ENCODE measurements at places on chromosomes 12 and 14. TPM values are rescaled to one million over a fixed set of nuclear protein-coding genes. Genes with fewer than 3 reads are reported as not detected.

GRCh38 chr12:4914720-4915119, 5.0 kb downstream of the KCNA1 start:
- no peak for DNase-seq

GRCh38 chr12:110636516-110636915, 22.6 kb downstream of the TCTN1 start:
- DNase-seq = no peak

DNA sequence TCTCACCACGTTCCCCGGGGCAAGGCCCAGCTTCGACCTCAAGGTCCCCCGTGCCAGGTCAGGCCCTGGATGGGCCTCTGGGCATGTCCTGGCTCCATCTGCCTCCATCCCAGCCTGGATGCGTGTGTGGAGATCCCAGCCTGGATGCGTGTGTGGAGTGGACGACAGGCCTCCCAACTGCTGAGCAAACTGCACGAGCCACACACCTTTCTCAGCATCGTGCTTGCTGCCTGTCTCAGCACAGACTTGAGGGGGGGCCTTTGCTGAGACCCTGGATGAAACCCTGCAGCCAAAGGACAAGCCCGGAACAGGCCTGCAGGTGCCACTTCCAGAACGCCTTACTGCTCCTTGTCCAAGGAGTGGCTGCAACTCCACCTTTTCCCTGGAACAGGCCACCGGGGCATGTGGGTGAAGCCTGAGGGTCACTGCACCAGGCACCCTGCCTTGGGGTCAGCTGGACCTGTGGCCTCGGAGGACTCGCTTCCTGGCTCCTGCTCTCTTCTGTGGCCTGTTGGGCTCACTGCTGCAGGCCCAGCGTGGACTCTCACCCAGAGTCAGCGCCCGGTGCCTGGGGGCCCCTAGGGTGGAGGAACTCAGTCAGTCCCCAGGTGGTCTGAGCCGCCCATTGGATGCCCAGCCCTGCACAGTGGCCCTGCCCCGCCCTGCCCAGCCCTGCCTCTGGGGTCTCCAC, 176.0 kb downstream of the KIF26A start:
- no peak for DNase-seq

DNA sequence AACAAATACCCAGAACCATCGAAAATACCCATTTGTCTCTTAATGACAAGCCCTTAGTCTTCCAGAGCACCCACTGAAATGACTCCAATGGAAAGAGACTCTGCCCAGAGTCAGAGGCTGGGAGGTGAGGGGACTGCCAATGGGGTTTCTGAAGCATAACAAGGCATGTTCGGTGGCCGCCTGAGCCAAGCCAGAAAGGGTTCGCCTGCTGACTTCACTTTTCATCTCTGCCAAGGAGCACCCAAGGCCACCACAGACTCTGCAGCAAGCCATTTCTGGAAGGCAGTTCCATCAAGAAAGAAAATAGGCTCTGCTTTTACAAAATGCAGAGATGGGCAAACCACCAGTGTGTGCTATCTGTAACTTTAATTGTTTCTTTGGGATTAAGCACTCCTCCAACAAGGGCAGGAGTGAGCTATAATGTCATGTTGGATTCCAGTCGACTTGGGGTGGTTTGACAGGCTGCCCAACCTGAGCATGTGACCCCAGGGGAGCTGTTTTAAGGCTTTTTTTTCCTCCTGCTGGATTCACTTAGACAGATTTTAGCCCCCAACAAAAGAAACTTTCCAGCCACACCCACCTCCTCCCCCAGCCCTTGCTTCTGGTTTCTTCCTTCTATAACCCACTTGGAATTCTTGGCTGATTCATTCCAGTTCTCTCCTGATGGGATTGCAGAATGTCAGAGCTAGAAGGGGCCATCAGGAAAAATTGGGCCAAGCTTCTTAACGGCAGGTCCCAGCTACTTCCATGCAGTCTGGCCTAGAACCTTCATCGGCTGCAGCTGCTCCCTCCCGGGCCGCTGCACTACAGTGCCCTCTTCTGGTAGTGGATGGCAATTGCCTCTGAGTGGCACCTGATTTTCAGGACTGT, 24.1 kb downstream of the CKAP4 start:
- peak; percentile 81 for DNase-seq

- DNase-seq = no peak
Observed at GRCh38 chr12:13220838-13221237, 24.3 kb downstream of the EMP1 start.

- DNase-seq = peak; percentile 19
Observed at GRCh38 chr12:2796187-2796666, 1.5 kb downstream of the FKBP4 start.

DNA sequence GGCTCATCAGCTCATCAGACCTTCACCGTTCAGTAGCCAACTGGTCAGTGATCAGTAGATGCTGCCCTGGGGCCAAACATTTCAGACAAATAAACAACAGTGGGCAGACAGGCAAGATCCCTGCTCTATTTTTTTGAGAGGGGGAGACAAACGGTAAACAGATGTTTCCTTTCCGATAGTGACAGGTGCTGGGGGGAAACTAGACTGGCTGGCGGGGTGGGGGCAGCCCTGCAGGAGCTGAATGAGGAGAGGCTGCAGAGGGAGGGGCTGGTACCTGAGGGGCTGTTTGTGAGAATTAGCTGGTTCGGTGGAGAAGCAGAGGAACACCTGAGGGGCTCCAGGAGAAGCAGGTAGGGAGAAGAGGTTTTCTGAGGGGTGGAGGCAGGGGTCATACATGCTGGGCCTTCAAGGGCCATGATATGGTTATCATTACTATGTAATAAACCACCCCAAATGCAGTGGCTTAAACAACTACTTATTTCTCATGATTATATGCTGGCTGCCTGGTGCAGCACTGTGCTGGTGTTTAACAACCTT, 8.2 kb upstream of the GOLGA3 start:
- DNase-seq = no peak

DNA sequence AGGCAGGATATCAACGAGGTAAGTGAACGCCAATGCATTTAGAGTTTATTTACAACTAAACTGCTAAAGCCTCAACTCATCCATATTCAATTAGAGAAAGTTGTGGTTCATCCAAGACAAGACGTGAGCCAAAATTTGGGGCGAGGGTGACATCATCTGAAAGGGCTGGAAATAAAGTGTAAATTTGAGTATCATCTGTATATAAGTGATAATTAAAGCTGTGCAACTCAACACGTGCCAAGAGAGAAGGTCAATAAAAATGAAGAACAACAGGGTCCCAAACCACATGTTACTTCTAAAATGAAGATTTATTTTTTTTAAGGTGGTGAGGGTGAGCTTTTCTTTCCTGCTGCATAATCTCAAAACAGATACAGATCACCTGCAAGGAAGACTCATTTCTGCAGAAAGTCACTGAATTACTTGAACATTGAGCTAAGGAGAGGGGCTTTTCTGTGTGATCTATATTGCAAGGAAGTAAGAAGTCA, 203.6 kb downstream of the EFCAB11 start:
- DNase-seq = no peak

DNA sequence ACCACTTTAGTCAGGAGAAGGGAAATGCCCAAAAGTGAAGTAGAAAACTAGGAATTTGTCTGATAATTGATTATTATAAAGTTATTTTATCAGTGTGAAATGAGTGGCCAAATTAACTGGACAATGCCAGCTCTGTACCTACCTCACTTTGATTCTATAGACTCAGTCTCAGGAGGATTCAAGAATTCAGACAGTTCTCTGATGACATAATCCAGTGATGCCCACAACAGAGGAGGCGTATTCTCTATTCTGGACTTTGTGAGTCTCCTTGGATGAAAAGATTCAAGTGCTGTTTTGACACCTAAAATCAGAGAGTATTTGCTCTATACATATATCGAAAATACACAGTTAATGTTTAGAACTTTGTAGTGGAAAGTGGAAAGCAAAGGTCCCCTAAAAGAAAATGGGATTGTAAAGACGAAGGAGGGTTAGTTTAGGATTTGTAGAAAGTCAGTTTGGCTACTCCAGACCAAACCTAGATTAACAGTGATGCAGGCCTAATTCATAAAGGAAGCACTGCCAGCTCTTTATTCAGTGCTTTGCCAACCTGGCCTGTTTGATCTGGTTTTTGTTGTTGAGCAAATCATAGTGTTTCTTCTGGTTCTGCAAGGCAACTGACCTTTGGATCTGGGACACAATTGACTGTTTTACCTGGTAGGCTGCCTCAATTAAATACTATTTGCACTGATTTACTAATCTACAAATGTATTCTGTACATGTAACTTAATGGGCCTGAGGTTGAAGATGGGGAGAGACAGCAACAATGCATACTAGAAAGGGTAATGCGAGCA, 67.4 kb downstream of the DAD1 start:
- DNase-seq = no peak

GRCh38 chr14:75896341-75896740, 85.5 kb downstream of the TGFB3 start:
- DNase-seq = peak; percentile 62

DNA sequence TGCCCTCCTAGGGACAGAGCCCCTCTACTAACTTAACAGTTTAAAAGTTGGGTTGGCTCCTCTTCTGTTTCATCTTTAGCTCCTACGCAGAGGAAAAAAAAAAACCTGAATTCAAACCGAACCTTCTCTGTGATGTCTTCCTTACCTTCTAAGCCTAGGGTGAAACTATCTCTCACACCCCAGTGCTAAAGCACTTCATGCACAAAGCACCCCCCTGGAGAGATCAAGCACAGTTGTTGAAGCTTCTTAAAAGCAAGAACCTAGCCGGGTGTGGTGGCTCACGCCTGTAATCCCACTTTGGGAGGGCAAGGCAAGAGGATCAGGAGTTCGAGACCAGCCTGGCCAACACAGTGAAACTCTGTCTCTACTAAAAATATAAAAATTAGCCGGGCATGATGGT, 37.6 kb downstream of the CORO1C start:
- no peak for DNase-seq

- no peak for DNase-seq
Observed at GRCh38 chr14:86333493-86333892, 803.5 kb downstream of the FLRT2 start.

DNA sequence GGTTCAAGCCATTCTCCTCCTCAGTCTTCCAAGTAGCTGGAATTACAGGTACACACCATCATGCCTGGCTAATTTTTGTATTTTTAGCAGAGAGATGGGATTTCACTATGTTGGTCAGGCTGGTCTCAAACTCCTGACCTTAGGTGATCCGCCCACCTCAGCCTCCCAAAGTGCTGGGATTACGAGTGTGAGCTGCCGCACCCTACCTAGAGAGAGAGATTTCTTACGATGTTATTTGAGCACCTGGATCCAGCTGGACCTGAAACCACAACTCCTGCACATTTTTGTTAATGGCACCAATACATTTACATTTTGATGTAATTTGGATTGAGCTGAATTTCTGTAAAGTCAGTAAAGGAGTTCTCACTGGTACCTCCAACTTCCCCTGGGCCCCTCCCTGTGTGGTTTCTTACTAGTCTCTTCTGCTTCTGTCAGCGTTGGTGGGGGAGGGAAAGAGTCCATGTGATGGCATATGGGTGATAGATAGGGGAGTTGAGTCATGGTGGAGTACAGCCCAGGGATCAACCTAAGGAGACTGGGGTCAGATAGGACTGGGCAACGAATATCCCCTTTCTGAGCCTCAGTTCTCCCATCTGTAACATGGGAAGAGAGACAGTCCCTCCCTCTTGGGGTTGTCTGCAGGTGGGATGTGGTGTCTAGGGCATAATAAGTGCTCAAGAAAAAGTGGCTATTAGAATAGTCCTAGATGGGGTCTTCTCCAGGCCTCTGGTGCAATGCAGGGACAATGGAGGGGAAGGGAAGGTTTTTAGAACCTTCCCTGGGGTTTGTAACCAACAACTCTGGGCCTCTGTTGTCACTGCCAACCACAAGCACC, 83.3 kb upstream of the MED13L start:
- no peak for DNase-seq

- no peak for DNase-seq
Observed at GRCh38 chr12:103498990-103499389, 3.2 kb upstream of the C12orf42 start.

- DNase-seq = no peak
Observed at GRCh38 chr12:55642669-55643068, 6.0 kb downstream of the OR10P1 start.

GRCh38 chr14:74401504-74402241, 24.3 kb downstream of the SYNDIG1L start:
- DNase-seq = peak; percentile 4

DNA sequence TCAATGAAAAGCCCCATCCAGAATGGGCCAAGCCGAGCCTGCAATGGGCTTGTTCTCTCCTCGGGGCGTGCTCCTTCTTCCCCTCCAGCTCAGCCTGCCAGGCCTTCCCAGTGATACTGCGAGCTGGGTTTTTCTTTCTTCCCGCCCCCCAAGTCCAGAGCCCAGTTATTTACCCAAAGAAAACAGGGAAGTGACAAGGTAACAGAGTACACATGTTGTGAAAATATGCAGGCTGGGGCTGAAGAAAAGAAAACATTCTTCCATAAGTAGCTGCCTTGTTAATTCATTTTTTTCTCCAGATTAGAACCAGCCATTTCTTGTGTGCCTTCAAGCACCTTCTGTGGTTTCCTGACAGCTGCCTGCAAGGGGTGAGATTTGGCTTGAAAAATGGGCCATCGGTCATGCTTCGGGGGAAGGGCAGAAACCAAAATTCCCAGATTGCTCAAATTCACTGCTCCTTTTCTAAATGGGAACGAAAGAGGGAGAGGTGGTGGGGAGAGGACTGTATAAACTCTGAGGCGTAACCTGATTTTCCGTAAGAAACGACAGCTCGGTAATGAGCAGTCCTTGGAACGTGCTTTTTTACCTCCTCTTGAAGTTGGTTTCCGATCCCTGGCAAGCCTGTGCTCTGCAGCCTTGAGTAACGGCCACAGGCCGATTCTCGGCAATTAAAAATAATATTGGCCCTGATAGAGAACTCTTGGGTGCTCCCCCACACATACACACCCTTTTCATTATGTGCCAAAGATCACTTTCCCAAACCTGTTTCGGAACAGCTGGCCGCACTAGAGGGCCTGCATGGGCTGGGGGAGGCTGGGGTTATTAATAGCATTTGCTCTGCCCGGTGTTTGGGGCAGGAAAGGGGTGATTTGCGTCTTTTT, 229.4 kb downstream of the ZFP36L1 start:
- DNase-seq = no peak

- no peak for DNase-seq
Observed at GRCh38 chr14:88229428-88229827, 93.6 kb downstream of the KCNK10 start.

DNA sequence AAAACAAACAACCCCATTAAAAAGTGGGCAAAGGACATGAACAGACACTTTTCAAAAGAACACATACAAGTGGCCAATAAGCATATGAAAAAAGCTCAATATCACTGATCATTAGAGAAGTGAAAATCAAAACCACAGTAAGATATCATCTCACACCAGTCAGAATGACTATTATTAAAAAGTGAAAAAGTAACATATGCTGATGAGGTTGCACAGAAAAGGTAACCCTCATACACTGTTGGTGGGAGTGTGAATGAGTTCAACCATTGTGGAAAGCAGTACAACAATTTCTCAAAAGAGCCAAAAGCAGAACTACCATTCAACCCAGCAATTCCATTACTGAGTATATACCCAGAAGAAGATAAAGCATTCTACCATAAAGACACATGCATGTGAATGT, 18.2 kb downstream of the PDE6H start:
- no peak for DNase-seq

Gene ABHD12B
- total RNA-seq = not detected

Gene KRT7
- total RNA-seq = 19.2 TPM

Gene KRT6C
- total RNA-seq = not detected

Gene RNASE7
- total RNA-seq = not detected

Gene VWF
- 3,052 TPM for total RNA-seq

Gene HOTAIR
- not detected for total RNA-seq

Gene POU6F1
- 2.6 TPM for total RNA-seq

Gene CCDC196
- not detected for total RNA-seq

Gene NANOG
- total RNA-seq = not detected

All from dermis blood vessel endothelial cell (primary cell).